ENCODE measurements at places on chromosomes 4 and X.

- no peak for DNase-seq
Observed at GRCh38 chrX:105645667-105646357, 176.5 kb upstream of the NRK start.

DNA sequence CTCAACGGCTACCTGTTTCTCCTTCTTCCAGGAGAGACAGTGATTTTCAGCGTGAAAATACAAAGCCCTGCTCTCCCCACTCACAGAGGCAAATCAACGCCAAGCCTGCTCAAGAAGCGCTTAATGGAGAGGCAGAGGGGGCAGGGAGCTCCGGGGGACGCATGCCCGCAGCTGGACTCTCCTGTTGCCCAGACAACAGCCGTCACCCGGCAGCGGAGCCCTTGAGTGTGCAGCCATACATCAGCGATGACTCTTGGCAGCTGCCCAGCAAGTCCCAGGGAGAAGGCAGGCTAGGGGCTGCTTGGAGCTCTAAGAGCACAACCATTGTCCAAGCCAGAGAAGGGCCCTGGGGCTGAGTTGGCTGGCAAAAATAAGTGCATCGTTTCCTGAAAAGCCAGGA is 71.0 kb upstream of the AFAP1 start:
- DNase-seq = no peak

- peak; percentile 29 for DNase-seq
Observed at GRCh38 chrX:72714478-72714916, 391 bp upstream of the PHKA1 start.

DNA sequence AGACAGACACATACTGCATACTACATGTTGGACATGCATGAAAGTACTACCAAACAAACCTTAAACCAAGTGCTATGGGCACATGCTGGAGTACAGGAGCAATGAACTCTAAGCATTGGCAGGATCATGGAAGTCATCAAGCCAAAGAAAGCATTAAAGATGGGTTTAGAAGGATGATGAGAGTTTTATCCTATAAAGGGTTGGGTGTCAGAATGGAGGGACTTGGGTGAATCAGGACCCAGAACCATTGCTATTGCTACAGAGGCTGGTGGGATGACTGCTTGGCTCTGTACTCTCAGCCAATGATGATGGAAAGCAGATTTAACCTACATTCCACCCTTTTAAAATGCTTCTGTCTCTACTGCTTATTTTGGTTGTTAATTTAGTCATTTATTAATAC is 233.9 kb upstream of the EDA2R start:
- DNase-seq = no peak

- no peak for DNase-seq
Observed at GRCh38 chrX:139831675-139832456, 101.0 kb downstream of the ATP11C start.

GRCh38 chr4:109290918-109291317 is 11.5 kb downstream of the COL25A1 start:
- no peak for DNase-seq

- DNase-seq = no peak
Observed at GRCh38 chrX:124242131-124242530, 90.3 kb upstream of the TEX13D start.

- no peak for DNase-seq
Observed at GRCh38 chr4:181967401-181967800, 275.8 kb upstream of the TENM3 start.

GRCh38 chr4:75777589-75777988 is 53.2 kb downstream of the USO1 start:
- DNase-seq = no peak

DNA sequence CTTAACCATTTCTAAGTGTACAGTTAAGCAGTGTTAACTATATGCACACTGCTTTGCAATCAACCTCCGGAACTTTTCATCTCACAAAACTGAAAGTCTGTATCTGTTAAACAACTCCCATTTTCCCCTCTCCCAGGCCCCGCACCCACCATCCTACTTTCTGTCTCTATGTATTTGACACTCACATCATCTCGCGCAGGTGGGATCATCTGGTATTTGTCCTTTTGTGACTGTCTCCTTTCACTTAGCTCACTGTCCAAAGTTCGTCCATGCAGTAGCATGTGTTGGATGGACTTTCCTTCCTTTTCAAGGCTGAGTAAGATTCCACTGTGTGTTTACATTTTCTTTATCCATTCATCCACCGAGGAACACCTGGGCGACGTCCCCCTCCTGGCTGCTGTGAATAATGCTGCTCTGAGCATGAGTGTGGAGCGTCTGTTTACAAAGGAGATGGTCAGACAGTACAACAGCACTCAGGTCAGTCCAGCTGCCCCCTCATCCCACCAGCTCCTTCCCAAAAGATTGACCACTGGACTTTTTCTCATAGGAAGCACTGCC is 39.8 kb downstream of the DCTD start:
- no peak for DNase-seq

GRCh38 chrX:129108936-129109335 is 414.4 kb downstream of the SMARCA1 start:
- no peak for DNase-seq

GRCh38 chrX:121036137-121036536 is 11.3 kb upstream of the GLUD2 start:
- DNase-seq = no peak

DNA sequence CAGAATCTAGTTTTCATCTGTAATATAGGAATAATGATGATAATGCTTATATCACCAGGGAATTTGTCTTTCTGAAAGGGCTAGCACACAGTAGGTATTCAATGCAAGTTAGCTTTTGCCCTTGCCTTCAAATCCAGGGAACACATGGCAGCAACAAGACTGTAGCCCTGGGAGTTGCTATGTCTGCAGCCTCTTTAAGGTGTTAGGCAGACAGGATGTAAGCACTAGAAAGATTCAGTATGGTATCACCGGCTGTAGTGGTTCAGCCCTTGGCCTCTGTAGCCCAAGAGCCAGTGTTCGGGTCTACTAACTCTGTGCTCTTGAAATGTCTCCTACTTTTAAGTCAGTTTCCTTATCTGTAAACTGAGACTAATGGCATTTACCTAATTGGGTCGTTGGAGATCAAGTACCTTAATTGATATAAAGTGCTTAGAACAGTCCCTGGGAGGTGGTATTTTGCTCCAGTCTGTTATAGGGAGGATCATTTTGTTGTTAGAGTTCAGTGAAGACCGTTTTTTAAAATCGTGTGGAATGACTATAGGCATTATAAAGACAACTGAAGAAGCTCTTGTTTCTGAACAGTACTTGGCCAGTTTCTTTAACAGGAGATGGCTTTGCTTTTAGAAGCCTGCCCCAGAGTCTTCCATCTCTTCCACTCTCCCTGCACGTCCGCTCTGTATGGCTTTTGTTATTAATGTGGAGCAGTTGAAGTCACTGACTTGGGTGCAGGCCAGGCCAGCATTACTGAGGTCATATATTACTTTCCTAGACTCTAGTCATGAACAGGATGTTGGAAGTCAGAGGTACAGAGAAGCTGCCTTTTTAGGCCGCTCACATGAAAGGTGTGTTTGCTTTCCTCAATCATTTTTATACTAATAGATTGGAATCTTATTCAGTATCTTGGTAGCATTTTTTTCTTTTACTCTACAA is 44.8 kb downstream of the GAB1 start:
- DNase-seq = no peak

GRCh38 chr4:182453830-182454229 is 210.6 kb downstream of the TENM3 start:
- no peak for DNase-seq

DNA sequence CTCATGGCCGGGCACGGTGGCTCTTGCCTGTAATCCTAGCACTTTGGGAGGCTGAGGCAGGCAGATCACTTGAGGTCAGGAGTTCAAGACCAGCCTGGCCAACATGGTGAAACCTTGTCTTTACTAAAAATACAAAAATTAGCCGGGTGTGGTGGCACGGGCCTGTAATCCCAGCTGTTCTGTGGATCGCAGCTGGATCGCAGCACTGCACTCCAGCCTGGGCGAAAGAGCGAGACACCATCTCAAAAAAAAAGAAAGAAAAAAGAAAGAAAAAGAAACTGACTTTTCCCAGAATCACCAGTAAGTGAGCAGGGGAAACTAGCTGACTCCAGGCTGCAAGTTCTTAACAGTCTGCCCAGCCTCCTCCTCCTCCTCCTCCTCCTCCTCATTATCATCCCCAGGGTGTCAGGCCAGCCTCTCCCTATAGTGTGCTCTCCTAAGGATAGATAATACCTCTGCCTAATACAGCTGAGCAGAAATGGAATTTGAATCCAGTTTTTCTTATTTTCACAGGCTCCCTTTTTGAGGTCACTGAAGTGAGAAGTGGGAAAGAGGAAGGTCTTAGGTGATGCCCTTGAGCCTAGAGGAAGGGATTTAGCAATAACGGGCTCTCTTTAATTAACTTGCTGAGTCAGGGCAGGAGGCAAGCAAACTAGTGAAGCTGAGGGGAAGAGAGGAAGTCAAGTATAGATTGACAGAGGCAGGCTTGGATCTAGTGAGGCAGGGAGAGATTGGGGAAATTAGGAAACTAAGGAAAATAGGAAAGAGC is 11.8 kb upstream of the ELF2 start:
- DNase-seq = no peak

DNA sequence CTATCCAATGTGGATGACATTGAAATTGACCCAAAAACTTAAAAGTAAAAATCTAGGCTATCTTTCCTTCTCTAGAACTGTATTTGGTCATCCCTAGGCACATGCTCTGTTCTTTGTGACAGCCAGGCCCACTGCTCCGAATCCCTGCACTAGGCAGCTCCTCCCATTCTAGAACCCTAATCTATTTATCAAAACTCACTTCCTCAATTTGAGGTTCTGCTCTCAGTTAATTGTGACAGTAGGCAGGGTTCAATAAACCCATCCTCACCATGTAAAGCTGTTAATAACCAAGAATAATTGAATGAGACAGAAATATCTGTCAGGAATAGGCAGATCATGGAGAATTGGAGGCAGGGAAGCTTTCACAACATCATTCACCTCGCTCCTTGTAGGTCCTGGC is 51.9 kb upstream of the IRF2 start:
- no peak for DNase-seq

DNA sequence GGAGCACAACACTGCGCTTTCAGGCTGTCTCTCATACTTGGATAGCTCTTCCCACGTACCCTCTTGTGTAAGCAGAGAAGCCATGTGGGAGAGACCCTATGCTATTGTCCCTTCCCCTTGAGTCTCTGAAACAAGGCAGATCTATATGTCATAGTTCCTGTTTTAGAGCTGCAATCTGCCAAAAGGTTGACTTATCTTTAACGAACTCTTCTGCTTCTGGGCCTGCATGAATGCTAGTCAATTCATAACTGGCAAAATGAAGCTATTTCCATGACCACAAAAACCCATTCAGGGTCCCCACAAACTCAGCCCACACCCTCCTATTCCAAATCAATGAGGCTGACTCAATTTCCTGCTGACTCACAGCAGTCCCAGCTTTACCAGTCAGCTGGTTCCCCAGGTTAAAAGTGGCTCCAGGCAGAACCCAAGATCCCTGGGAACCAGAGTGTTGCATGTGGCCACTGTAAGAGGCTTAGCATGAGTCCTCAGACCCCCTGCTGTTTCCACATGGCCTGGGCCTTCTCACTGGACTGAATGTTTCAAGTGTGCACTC is 25.3 kb upstream of the SOD3 start:
- peak; percentile 88 for DNase-seq

DNA sequence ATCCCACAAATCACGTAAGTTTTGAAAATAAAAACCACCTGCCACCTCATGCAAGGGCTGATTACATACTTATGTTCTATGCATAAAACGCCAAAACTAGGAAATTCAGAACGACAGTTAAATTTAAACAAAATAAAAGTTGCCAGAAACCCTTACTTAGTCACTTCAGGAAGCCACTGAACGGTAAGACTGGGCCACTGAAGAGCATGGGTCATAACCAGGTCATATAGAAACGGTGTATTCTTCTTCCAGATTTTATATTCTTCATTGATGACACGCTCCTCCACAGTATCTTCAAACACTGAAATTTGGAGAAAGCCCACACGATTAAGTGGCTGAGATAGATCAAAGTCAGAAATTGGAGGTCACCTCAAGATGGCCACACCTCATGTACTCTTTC is 1.2 kb downstream of the RBBP7 start:
- no peak for DNase-seq

GRCh38 chr4:150495550-150495949 is 86.4 kb upstream of the MAB21L2 start:
- DNase-seq = no peak

- no peak for DNase-seq
Observed at GRCh38 chr4:83536362-83537272, 709 bp downstream of the GPAT3 start.

All from AG09309 (cell line).